ENCODE measurements at places on chromosomes 11 and 22.
A peak's percentile ranks its signal among the peaks of the same experiment; 100 is the strongest.

GRCh38 chr11:68878022-68878421 is 25.6 kb downstream of the MRPL21 start:
- no peak for DNase-seq

GRCh38 chr11:108628326-108628725 is 34.8 kb upstream of the EXPH5 start:
- no peak for DNase-seq

GRCh38 chr22:26711205-26711963 is 54.0 kb downstream of the MIAT start:
- no peak for DNase-seq

- DNase-seq: no peak
These were observed 34.3 kb upstream of the CHORDC1 start for GRCh38 chr11:90257158-90257525.

GRCh38 chr22:19962909-19963806 is 21.5 kb upstream of the TXNRD2 start:
- no peak for DNase-seq

GRCh38 chr11:130945896-130946295 is 29.6 kb upstream of the SNX19 start:
- DNase-seq: no peak

GRCh38 chr22:32879550-32879949 is 78.0 kb downstream of the TIMP3 start:
- DNase-seq: no peak

- no peak for DNase-seq
These were observed 70.6 kb upstream of the MPEG1 start for GRCh38 chr11:59283311-59283710.

GRCh38 chr11:117110294-117110950 is 12.2 kb upstream of the SIK3 start:
- DNase-seq: no peak

- DNase-seq: no peak
These were observed 23.0 kb upstream of the EXPH5 start for GRCh38 chr11:108616549-108616948.

- DNase-seq: no peak
These were observed 195.3 kb downstream of the BRD1 start for GRCh38 chr22:49632199-49633009.

- DNase-seq: no peak
These were observed 49.7 kb downstream of the ST14 start for GRCh38 chr11:130209128-130209932.

DNA sequence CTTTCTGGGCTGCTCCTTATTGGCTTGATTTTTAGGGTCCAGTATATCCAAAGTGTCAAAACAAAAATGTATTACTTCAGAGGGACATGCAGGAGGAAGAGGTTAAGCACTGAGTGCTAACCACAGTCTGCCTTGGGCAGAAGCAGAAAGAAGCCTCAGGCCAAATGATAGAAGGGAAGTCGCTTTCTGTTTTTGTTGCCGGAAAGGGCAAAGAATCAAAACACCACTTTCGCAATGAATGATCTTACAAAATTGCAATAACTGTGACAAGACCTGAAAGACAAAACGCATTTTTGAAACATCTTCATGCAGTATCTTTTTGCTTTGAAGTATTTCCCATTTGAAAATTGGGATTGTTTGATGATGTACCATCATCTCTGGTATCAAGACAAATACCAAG is 70.1 kb upstream of the PICALM start:
- peak; percentile 15 for DNase-seq

DNA sequence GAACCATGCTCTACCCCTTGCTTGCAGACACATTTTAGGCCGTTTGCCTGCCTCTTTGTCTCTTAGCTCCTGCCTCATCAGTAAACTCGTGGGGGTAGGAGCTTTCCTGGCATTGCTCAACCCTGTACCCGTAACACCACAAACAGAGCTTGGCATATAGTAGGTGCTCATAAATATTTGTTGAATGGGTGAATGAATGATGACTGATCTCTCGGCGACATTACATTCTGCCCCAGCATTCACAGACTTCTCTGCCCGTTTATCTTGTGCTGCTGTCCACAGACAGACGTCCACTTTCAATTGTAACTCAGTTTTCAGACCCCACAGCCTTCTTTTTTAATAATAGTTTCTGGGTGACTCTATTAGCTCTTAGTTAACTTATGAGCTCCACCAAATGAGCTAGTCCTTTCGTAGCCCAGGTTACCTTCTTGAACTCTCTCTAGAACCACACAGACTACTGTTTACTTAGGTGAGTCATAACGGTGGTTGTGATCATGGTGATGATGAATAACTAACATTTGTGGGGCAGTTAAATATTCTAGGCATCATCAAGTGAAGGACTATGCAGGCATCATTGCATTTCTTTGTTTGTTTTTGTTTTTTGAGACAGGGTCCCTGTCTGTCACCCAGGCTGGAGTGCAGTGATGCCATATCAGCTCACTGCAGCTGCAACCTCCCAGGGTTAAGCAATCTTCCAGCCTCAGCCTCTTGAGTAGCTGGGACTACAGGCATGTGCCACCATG is 188.4 kb downstream of the ADAMTS15 start:
- no peak for DNase-seq

DNA sequence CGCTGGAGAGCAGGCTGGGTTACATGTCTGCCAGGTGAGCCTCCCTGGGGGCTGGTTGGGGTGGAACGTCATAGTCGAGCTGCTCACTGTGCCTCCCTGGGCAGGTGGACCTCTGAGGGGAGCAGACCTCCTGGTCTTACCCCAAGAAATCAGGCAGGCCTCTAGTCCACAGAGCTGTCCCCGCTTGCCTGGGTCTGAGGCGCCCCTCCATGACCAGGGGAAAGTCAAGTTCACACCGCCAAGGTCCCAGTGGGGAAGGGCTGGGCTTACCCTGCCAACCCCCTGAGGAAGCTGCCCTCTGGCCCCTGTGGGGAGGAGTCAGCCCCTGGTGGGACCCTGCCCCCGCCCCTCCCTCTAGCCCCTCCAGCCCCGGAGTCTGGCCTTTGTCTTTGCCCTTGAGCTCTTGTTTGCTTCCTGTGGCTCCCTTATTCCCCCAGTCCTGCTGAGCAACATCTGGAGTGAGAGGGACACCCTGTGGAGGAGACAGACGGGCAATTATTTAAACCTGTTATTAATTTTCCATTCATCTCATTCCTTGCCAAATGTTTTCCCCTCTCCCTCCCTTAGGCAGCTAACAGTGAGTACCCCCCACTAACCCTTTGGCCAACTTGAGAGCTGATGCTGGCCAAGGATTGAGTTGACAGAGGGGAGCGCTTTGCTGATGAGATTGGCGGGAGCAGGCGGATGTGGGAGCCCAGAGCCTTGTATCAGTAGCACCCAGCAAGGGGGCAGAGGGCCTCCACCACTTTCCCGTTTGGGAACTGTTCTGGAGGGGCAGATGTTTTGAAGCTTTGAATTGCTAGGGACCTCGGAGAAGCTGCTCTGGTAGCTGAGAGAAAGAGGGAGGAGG is 83.4 kb downstream of the CEP164 start:
- no peak for DNase-seq

GRCh38 chr22:24146194-24146616 is 35.1 kb upstream of the SUSD2 start:
- DNase-seq: no peak

DNA sequence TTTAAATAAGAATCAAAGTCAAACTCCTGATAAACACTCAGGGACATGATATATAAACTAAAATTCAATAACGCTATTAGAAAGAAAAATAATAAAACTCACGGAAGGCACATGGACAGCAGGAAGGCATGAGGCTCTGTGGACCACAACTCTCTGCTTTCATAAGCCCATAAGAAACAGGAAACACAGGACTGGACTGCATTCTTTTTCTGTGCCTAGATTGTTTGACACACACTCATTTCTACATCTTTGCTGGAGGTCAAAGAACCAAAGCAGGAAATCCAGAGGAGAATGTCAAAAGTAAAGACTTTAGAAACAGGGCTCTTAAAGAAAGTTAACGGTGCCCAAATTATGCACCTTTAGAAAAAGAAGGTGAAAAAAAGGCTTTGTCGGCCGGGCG is 71.3 kb downstream of the RAB30 start:
- DNase-seq: no peak

GRCh38 chr11:69771466-69771865 is 3.7 kb downstream of the FGF4 start:
- DNase-seq: no peak

- DNase-seq: no peak
These were observed 47.8 kb downstream of the DBX1 start for GRCh38 chr11:20112291-20113148.

- no peak for DNase-seq
These were observed 22.7 kb upstream of the C1QTNF4 start for GRCh38 chr11:47616726-47617416.

- DNase-seq: no peak
These were observed 18.4 kb downstream of the TTC12 start for GRCh38 chr11:113332638-113333329.

All from stimulated activated CD8-positive, alpha-beta memory T cell treated with anti-CD3 and anti-CD28 coated beads, Interleukin-2, amount 100 ng/mL, for 1 hour (primary cell).